AG20443 (cell line): ENCODE measurements at places on chromosomes 7 and 10.

DNA sequence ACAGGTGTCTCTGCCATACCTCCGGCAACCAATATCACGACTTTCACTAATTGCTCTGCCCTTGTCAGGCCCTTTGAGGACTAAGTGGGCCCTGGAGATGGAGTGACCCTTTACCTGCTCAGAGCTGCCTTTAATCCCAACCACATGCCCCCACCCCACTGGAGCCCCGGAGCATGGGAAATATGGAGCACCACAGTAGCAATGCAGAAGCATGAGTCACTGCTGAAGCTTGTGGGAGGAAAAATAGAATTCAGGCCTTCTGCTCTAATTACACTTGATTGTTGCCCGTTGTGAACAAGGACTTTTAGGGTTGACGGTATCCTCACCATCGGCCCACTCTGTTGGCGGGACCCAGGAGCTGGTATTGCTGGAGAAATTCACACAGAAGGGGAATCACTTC is 52.5 kb upstream of the FRMD4A start:
- DNase-seq: peak; percentile 29

GRCh38 chr10:35579116-35579515 is 26.0 kb upstream of the GJD4 start:
- DNase-seq: no peak

GRCh38 chr10:104359811-104360210 is 6.2 kb downstream of the CFAP58 start:
- DNase-seq: no peak

- DNase-seq: peak; percentile 72
Observed at GRCh38 chr7:106775552-106775936, 89.5 kb upstream of the PIK3CG start.

GRCh38 chr7:70620333-70621055 is 511.4 kb upstream of the GALNT17 start:
- no peak for DNase-seq

DNA sequence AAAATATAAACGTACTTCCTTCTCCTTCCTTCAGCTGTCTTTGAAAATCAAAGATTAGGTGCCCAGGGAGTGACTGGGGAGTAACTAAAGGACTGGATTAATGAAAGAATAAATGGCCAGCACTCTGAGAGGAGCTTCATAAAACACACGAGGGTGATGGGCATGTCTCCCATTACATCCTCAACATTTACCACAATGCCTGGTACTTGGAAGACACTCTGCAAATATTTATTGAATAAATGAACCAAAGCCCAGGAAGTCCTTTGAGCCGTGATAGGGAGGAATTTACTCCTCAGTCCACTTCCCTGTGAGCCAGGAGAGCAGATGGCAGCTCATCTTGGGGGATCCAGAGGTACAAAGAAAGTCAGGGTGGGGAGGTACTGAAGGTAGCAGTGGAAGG is 96.3 kb downstream of the RAB11FIP2 start:
- no peak for DNase-seq

DNA sequence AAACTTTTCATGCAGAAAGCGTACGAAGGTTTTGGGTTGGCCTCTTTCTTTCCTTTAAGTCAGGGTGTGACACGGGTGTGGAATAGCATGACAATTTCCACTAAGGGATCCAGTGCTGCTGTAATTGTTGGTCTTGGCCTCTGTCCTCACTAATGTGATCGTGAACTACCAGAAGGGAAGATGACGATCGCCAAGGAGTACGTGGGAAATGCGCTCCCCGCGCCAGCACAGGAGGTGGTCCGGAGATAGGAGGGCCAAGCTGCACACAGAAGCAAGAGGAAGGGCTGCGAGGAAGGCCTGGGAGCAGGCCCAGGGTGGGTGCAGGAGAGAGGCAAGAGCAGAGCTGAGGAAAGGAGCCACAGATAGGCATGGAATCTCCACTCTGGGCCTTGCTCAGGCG is 79.7 kb upstream of the PODXL start:
- DNase-seq: no peak

GRCh38 chr10:77649333-77650331 is 12.0 kb upstream of the KCNMA1 start:
- DNase-seq: no peak

DNA sequence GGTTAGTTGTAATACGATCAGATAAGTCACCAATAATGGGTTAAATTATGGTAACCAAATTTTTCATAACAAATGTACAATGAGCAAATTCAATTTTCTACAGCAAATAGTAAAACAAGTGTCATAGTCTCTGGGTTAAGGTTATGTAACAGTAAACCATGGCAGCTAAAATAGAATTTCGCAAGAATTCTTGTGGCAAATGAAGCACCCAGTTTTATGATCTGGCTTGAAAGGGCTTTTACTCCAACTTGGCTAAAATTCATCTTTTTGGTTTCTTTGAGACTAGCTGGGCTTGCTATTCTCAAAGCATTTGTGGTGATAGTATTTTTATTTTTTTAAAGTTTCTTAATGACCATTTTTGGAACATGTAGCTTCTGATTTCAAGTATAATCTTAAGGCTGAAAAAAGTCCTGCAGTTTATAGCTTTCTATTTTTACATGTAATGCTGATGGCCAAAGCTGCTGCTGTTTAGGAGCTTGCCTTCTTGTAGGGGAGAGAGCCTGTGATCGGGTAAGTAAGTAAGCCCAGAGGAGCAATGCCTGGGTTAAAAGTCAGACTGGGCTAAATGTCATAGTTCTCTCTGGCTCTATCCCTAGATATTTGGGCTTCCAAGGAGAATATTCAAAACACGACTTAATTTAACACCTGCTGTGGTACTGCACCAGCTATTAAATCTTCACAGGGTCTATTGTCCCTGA is 55.5 kb upstream of the SYPL1 start:
- peak; percentile 23 for DNase-seq

DNA sequence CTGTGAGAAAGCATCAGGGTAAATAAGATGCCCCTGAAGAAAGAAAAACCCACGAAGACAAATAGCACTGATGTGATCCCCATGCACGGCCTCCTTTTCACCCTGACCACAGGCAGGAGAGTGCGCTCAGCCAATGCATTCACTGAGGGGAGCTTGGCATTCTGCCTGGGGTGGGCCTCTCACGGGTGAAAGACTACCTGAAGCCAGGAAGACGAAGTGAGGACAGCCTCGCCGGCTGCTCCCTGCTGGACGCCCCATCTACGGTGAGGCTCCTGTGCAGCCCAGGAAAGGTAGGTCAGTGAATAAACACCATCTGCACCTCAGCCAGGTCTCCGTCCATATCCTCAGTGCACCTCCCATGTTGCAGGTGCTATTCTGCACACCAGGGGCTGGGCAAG is 32.0 kb downstream of the CPXM2 start:
- DNase-seq: no peak

GRCh38 chr7:91128683-91129348 is 135.4 kb upstream of the FZD1 start:
- peak; percentile 11 for DNase-seq

- DNase-seq: peak; percentile 25
Observed at GRCh38 chr7:108308903-108309302, 147.3 kb downstream of the NRCAM start.

DNA sequence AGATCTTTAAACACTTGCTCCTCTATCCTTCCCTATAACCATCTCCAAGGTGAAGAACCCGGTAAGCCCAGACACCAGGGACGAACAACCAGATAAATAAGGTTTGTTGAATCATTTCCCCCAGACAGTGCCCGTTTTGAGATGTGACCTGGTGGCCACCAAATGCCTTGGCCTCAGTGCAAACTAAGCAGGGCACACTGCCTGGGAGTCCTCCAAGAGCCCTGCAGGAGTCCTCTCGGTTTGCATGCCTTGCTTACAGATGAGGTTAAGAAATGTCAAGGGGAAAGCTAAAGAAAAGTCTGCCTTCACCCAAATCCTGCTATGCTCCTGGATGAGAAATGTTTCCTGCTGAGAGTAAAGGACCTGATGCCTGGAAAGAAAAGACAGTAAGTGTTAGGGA is 31.6 kb downstream of the SLIT1 start:
- no peak for DNase-seq

DNA sequence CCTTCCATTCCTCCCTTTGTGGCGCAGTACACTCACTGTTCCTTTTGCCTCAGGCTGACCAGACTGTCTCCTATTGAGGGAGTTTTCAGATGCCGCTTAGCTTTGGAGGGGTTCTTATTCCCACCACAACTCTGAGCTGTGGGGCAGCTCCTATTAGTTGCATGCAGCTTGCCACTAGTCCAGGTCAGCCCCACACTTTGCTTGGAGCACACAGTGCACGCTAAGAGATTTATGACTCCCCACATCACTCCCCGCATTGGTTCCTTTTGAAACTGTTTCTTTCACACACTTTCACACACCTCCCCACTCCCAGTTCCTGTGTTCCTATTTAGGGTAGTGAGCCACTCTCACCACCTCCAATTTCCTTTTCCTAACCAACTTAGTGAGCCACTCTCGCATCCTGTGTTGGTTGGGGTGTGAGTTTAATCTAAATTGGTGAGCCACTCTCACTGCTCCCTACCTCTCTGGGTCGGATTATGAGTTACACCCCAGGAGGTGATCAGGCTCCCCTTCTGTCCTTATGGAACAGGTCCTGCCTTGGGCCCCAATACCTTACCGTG is 10.4 kb upstream of the ZNF485 start:
- no peak for DNase-seq

DNA sequence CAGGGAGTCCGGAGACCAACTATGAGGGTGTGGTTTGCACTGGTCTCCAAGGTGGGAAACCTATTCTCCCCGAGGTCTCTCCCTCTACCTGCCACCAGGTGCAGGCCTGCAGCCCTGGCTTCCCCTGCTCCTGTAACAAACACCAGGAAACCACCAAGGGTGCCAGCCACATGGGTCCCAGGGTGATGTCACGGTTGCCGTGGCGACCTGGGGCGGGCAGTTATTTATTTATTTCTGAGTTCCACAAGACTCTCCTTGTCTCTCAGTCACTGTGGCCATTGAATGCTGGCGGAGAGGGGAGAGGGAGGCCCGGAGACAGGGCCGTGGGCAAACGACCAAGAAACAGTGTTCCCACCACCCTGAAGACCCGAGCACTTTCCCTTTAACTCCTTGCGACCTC is 27.0 kb downstream of the MMD2 start:
- DNase-seq: no peak

GRCh38 chr10:11411926-11412545 is 199.4 kb downstream of the USP6NL start:
- no peak for DNase-seq

DNA sequence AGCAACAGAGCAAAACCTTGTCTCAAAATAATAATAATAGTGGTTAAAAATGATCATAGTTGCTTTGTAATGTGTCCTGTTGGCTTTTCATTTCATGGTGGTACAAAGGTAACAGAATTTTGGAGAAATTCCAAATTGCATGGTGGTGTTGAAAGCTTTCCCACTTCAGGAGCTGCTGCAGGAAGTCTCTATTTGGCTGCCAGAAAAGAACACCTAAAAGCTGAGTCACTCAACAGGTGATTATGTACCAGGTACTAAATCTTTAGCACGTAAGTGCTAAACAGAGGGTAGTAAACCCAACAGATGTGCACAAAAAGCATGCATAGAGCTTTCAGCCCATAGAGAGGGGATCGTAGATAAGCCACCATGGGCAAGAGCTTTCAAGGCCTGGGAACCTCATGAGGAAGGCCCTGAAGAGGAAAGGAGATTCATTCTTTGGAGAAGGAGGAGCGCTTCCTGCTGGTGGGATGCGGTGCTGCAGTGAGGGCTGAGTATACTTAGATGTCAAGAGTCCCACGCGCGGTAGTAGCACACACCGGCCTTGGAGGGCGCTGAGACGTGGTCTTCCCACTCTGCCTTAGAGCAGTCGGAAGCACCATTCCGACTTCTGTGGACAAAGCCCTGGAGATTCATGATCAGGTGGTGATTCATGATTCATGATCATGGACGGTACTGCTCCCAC is 118.7 kb downstream of the RALA start:
- peak; percentile 65 for DNase-seq

GRCh38 chr7:86629-87028 is 105.7 kb upstream of the FAM20C start:
- no peak for DNase-seq

GRCh38 chr7:55343860-55344606 is 21.1 kb upstream of the LANCL2 start:
- no peak for DNase-seq

DNA sequence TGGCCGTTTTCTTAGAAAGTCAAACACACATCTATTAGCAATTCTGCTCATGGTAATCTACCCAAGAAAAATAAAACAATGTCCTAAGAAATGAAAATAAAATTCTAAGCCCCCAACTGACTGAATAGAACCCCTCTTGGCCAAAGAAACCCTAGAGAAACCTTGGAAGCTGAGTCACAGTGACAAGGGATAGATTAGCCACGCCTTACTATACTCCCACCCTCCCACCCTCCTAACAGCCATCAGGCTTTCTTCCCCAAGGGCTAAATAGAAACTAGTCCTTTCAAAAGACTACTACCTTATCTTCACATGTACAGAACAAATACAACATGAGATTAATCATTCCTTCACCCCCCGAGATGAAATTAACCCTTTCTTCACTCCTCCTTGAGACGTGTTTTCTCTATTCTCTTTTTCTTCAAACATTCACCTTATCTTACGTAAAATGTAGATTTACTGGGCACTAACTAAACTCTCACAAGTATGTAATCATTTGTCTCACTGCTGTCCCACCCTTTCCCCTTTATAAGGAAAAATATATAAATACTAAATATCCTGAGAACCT is 57.5 kb downstream of the HTR7 start:
- no peak for DNase-seq

DNA sequence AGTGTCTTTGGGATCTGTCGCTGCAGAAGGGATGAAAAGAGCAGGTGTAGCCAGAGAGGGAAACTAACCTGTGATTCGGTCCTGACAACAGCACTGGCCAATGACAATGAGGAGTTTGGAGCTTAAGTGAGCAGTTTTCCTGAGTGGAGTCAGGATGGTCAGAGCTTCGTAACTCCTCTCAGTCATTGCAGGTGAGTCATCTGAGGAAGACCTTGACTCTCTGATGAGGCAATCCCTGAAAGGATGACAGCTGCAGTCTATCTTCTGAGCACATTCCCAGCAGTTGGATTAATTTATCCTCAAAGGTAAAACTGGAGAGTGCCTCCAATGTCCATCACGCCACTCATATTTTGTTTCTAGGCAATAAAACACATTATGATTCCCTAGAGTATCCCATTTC is 401.9 kb downstream of the POM121L12 start:
- DNase-seq: no peak

GRCh38 chr7:23713285-23714149 is 3.5 kb downstream of the STK31 start:
- peak; percentile 49 for DNase-seq

DNA sequence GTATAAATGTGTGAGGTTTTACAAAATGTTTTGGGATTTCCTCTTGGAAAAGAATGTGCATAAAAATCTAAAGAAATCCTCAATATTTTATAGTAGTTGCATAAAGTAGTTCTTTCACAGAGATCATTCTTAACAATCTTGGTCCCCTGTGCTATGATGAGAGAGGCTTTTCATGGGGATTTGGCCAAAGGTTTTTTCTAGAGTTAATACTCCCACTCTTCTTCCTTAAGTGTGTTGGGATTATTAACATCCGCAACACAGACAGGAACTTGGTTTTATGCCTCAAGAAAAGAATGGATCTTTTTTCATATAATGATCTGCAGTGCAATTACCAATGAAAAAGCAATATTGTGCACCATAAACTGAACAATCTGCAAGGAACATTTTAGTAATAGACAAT is 71.5 kb downstream of the AGMO start:
- DNase-seq: no peak

DNA sequence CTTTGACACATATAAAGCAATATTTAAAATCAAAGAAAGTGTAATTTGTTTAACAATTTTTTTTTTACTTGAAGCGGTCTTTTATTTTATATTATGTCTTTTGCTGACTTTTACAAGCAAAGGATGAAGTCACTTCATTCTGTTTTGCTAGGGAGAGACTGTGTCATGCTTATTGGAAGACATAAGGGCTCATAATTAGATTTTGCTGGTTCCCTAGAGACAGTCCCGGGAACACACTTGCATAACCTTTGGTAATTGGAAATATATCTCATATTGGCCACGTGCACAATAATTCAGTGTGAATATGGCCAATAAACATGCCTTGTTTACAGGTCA is 448 bp upstream of the NET1 start:
- peak; percentile 12 for DNase-seq
